Occipital lobe (tissue), 3 donors: ENCODE measurements at places on chromosomes 5 and 9. TPM values are rescaled to one million over a fixed set of nuclear protein-coding genes. Genes with fewer than 3 reads are reported as not detected.

- DNase-seq, result no peak
Measured at GRCh38 chr5:169101966-169102365, 199.0 kb downstream of the SLIT3 start.

GRCh38 chr9:100697339-100697738 lies 119.5 kb downstream of the CAVIN4 start:
- no peak for DNase-seq

DNA sequence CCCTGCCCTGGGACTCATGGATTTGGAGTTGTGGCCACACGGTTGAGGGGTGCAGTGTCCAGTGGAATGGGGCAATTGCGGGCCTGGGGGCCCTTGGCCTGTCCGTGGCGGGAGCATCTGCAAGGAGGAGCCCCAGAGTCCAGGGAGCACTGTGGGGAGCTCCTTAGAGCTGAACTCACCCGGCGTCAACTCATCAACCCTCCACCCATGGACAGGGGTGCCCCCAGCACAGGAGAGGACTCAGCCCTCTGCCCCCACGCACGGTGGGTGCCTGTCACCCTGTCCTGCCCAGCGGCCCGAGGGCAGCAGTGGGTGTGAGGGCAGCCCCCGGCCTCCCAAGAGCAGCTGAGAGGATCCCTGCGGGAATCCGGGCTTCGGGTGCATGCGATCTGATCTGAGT lies 550 bp upstream of the SLC6A18 start:
- DNase-seq, result no peak

DNA sequence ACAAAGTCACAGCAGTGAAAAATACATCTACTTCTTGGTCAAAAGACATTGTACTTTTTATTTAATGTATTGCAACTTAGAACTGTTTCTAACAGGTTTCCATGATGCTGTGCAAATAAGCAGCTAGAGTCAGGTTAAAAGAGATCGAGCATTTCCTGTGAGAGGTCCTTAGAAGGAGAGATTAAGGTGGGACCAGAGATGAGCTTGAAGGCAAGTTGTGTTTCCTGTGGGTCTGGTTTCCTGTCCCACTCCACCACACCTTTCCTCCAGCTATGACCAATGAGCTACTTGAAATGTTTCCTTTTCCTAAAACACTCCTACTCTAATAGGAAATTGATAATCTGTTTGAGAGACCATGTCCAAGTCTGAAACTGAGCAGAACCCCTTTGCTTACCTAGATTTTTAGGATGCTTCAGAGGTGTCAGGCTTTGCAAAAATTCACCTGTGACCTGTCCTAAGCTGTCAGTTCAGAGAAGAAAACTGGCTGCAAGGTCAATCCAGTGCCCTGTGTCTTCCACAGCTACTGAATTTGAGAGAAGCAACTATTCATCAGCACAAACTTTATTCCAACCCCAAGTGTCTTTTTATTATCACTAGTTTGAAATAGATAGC lies 13.1 kb upstream of the RLN1 start:
- DNase-seq, result no peak

DNA sequence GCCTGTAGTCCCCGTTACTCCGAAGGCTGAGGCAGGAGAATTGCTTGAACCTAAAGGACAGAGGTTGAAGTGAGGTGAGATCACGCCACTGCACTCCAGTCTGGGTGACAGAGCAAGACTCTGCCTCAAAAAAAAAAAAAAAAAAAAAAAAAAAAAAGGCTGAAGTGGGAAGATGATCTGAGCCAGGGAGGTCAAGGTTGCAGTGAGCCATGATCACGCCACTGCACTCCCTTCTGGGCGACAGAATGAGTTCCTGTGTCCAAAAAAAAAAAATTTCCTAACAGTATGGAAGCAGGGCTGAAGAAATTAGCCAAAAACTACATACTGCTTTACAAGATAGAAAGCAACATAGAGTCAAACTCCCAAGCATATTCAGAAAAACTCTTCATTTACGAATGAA lies 132.8 kb downstream of the CPLANE1 start:
- no peak for DNase-seq

The LCN12 gene
- total RNA-seq, result not detected

The TEX48 gene
- total RNA-seq, result not detected

- no peak for DNase-seq
Measured at GRCh38 chr9:128405780-128406171, 14.9 kb upstream of the CERCAM start.

GRCh38 chr5:98771382-98772109 lies 1.9 kb upstream of the RGMB start:
- DNase-seq, result peak; percentile 30

- no peak for DNase-seq
Measured at GRCh38 chr9:77916410-77916819, 115.2 kb downstream of the GNAQ start.

DNA sequence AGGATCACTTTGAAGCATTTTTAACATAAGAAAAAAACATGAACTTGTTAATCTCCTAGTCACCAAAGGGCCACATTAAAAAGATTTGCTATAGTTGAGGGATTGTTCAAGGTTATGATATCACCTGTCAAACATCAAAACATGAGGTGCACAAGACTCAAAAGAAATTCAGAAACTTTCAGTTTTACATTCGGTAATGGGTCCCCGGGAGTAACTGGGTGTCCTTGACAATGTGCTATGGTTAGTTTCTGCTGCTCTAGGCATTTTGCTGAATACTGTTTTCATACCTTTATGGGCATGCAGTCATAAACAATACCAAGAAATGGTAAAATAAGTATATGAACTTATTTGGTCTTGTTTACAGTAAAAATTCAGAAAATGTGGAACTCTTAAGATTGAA lies 92.8 kb upstream of the EDIL3 start:
- no peak for DNase-seq

DNA sequence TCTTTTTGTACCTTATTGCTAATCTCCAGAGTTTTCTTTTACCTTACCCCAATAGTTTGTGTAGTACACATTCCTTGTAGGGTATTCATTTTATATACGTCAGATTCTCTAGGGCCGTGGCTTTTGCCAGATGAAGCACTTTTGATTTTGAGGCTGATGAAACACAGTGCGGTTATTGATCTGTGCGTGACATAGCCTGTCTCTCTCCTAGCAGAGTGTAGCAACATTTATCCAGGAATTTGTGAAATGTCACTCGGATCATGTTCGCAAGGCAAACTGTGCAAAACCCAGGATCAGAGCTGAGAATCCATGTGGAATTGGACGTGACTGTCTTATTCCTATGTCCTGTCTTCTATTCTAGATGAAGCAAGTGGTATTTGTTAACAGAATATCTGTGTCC lies 142.0 kb upstream of the SH3GL2 start:
- no peak for DNase-seq

DNA sequence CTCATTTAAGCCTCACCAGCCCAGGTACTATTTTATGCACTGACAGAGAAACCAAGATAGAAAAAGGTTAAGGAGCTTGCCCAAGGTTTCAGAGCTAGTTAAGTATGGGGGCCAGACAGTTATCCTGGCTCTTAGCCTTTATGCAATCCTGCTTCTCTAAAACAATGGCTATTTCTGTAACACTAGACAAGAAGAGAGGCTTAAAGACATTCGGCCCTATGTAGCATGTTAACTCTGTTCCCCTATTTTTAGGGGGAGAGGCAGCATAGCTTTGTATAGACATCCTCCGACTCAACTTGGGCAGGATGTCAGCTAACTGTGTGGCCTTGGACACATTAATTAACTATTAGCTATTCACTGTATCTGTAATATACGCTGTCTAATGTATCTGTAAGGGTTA lies 54.6 kb downstream of the LHFPL2 start:
- no peak for DNase-seq

DNA sequence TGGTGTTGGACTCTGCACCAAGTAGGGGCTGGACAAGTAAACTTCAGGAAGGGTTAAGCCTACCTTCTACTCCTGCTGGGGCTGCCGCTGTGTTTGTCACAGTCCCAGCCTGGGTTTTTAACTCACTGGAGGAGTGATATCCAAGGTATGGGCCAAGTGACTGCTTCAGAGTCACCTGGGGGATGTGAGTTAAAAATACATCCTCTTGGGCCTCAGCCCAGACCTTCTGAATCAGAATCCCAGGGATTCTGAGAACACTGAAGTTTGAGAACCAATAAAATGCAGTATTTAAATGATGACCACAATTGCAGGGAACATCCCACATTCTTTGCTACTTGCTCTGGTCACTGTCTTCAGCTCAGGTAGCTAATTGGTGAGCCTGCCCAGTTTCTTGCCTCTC lies 95.1 kb upstream of the DNAH5 start:
- no peak for DNase-seq

GRCh38 chr5:67817652-67818051 lies 397.9 kb upstream of the PIK3R1 start:
- no peak for DNase-seq

GRCh38 chr5:140561753-140562523 lies 2.5 kb downstream of the APBB3 start:
- DNase-seq, result no peak

DNA sequence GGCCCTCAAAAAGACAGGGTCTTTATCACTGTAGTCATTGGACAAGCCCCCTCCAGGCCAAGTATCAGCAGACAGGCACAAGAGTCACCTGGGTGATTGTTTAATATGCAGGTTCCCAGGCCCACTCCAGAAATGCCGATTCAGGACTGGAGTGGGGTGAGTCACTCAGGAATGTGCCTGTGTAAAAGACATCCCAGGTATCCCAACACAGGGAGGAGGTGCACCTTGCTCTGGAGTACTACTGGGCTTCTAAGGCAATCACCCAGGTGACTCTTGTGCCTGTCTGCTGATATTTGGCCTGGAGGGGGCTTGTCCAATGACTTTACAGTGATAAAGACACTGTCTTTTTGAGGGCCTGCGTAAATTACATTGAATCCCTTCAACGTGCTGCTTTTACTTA lies 40.6 kb downstream of the ACTL7B start:
- DNase-seq, result no peak
